ENCODE measurements at places on chromosomes 13 and 19.

DNA sequence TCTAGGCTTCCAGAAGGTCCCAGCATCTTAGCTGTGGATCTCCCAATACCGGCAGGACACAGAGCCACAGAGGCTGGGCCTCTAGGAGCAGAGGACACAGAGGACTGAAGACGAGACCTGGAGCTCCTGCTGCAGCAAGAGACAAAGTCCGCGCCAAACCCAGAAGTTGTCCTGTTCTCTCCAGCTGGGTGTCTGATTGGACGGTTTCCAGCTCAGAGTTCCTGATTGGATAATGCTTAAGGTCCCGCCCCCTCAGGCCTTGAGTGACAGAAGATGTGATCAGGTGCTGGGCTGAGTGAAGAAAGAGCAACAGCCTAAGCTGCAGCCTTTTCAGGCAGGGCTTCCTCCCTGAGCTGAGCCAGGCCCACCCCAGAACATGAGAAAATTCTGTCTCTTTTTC lies 59.9 kb upstream of the ZNF85 start:
- no peak for DNase-seq

DNA sequence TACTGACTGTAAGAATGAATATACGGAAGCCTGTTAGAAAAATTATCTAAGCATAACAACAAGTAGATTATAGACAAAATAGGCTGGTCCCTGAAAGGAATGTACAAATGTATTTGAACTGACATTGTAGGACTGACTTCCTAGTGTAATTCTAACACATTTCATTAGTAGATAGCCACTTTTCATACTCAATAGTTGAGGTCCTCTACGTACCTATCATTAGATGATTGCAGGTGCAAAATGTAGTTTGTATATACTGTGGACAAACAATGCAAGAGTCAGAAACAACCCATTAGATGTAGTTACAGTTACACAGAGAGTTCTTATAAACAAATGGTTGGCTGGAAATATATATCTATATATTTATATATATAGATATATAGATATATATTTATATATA lies 402.3 kb upstream of the SLITRK6 start:
- DNase-seq = no peak

DNA sequence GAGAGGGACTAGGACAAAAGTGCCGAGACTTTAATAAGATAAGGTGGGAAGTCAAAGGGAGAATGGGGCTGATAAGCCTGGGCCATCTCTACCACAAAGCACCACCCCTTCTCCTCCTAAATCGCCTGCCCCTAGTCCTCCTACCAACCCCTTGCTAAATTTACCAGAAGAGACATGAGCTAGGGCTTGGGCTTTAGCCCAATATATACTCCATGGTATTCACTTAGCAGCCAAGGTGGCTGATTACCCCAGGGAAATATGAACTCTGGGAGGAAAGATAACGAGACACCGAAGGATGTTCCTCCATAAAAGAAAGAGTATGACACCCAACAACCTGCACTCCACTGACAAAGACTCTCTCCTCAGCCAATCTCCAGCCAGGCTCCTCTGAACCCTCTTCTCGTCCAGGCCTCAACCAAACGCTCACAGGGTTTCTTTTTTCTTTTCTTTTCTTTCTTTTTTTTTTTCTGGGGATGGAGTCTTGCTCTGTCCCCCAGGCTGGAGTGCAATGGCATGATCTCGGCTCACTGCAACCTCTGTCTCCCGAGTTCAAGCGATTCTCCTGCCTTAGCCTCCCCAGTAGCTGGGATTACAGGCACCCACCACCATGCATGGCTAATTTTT lies 610.2 kb downstream of the UQCRFS1 start:
- no peak for DNase-seq

GRCh38 chr19:39502640-39503417 lies 4.1 kb downstream of the DLL3 start:
- no peak for DNase-seq

DNA sequence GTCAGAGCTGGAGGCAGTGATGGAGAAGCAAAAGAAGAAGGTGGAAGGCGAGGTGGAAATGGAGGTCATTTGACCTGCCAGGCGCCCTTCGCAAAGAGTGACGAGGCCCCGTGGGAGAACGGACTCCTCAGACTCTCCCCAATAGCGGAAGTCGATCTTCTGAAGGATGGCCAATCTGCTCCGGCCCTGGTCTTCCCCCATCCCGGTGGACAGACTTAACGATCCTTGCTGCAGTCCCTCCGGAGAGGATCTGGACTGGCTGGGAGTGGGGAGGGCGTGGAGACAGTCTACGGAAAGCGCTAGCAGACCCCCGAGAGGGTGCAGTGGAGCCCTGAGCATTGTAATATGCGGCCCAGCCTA lies 11.9 kb downstream of the EPS8L1 start:
- DNase-seq = no peak

- DNase-seq = no peak
Measured at GRCh38 chr19:32869966-32870573, 503 bp upstream of the SLC7A9 start.

- DNase-seq = no peak
Measured at GRCh38 chr13:83914368-83914767, 32.1 kb upstream of the SLITRK1 start.

- no peak for DNase-seq
Measured at GRCh38 chr13:36794706-36795105, 24.3 kb upstream of the RFXAP start.

DNA sequence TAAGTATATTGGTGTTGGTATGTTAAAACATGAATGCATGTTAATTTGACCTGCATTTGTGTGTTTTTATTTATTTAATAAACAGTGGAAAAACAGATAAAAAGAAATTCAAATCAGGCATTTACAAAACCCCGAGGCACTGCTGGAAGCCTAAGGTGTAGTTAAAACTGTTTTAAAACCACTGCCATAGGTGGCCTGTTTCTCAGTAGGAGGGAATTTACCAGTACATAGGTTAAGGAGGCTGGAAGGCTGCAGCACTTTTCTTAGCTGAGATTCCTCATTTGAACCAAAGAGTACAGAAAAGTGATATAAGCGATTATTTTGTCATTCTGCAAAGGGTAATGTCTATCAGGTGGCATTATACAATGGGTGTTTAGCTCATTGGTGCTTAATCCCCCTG lies 99.6 kb downstream of the PAN3 start:
- no peak for DNase-seq

- no peak for DNase-seq
Measured at GRCh38 chr19:51712461-51713081, 11.2 kb downstream of the HAS1 start.

GRCh38 chr13:91904005-91904404 lies 505.6 kb downstream of the GPC5 start:
- no peak for DNase-seq

All from skeletal muscle cell (primary cell).